ENCODE measurements at places on chromosomes 6 and 20.

DNA sequence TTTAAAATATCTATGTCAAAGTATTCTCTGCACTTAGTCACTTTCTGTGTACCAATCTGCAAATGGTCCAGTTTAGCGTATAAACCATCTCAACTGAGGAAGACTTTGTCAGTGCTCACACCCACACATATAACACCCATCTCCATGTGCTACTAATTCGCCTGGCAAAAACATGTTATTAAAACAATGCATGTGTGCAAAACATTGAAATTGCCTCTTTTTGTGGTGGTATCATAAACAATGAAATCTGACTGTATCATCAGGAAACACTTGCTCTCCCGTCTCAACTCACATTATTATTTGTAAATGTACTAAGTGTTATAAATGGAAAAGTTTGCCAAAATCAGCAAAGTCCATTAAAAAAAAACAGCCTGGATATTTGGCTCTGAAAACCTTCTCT lies 105.9 kb upstream of the FOXC1 start:
- no peak for DNase-seq

- DNase-seq: peak; percentile 28
Measured at GRCh38 chr20:60057123-60057865, 99.1 kb downstream of the CDH26 start.

DNA sequence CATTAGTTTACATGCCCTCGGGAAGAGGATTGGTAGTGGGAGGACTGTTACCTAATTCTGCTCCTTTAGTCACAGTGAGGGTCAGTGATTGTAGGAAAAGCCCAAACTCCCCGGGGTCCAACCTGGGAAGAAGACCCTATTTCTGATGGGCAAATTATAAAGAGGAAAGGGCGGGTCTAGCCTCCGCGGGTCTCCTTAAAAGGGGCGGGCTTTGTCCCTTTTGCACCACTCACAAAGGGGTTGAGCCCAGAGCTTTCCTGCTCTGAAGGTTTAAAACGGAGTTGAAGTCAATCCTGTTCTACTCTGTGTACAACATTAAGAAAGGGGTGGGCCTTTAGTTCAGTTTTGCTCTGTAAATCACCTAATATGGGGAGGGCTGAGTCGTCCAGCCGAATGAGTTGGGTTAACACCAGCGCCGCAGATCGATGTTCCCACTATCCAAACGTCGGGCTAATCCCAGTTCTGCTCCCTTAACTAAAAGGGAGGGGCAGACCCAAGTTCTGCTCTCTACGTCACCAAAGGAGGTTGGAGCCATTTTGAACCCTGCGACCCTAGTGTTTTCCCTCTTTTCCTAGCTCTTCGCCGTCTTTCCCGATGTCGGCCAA lies 920 bp upstream of the RNF5 start:
- no peak for DNase-seq

DNA sequence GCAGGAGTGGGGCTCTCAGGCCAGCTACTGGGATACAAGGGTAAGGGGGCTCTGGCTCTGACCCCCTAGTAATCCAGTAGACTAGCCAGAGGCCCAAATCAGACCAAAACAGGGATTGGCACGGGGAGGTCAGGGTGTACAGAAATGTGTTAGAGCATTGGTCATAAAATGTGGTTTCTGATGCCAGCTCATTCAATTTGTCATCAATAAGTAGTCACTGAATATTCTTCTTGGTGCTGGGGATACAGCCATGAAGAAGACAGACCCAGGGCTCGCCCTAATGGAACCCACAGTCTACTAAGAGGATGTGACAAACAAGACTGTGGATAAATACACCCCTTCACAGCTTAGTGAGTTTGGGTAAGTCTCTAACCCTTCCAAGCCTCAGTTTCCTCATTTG lies 11.1 kb downstream of the MAP1LC3A start:
- no peak for DNase-seq

DNA sequence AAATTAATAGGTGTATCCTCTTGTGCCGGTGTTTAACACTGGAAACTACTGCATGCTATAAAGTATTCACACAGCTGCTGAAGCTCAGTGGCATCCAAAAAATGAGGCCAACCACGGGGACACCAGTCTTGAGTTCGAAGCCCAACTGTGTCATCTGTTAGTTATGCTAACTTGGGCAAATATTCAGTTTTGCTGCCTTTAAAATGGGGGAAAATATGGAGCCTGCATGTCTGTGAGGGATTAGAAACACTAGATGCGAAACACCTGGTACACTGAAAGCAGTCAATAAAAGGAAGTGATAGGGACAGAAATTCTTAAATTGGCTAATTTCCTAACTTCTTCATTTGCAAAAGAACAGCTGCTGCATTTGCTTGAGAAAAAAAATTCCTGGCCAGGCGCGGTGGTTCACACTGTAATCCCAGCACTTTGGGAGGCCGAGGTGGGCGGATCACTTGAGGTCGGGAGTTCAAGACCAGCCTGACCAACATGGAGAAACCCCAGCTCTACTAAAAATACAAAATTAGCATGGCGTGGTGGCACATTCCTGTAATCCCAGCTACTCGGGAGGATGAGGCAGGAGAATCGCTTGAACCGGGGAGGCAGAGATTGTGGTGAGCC lies 36.6 kb upstream of the MLIP start:
- no peak for DNase-seq

DNA sequence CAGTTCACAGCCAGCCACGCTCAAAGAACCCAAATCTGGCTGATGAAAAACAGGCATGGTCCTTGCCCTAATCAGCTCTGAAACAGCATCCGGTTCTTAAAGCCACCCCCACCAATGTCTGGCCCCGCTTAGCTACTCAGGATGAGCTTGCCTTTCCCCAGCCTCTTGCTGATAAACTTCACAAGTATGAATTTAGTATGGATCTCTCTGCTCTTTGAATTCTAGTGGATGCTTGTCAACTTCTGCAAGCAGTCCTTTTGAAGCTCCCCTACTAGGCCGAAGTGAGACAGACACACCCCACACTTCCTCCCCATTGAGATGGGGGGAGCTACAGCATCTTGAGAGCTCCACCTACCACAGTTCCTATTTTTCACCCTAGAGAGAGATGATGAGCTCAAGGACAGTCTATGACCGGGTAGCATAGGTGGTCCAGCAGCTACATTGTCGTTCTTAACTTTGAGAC lies 36.7 kb downstream of the EBF4 start:
- no peak for DNase-seq

GRCh38 chr6:1322696-1323219 lies 10.9 kb downstream of the FOXQ1 start:
- no peak for DNase-seq

DNA sequence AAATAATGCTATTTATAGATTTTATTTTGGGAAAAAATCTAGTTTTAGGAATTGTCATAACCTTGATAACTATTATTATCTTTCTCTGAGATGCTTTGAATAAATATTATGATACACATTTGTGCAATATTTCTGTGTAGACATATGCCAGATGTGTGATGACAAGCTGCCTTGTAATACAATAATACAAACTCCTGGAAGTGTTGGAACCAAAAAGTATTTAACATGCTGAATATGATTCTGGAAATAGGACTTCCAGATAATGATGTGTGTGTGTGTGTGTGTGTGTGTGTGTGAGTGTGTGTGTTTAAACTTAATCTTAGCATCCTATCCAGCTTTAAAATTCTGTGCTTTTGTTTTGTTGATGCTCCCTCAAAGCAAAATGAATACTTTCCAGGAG lies 233.6 kb downstream of the ADGRB3 start:
- DNase-seq: no peak

- no peak for DNase-seq
Measured at GRCh38 chr6:72703093-72703492, 81.2 kb downstream of the KCNQ5 start.

DNA sequence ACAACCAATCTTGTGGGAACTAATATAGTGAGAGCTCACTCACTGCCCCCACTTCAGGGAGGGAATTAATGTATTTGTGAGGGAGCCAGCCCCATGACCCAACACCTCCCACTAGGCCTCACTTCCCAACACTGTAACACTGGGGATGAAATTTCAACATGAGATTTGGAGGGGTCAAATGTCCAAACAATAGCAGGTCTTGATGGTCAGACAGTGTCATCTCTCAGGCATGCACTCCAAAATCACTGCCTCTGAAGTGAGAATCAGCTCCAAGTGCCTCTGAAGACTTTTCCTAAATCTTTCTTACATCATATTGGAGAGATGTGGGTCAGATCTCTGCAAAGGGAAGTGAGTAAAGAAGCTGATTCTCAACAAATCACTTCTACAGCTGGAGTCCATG lies 13.8 kb upstream of the SAYSD1 start:
- DNase-seq: no peak

DNA sequence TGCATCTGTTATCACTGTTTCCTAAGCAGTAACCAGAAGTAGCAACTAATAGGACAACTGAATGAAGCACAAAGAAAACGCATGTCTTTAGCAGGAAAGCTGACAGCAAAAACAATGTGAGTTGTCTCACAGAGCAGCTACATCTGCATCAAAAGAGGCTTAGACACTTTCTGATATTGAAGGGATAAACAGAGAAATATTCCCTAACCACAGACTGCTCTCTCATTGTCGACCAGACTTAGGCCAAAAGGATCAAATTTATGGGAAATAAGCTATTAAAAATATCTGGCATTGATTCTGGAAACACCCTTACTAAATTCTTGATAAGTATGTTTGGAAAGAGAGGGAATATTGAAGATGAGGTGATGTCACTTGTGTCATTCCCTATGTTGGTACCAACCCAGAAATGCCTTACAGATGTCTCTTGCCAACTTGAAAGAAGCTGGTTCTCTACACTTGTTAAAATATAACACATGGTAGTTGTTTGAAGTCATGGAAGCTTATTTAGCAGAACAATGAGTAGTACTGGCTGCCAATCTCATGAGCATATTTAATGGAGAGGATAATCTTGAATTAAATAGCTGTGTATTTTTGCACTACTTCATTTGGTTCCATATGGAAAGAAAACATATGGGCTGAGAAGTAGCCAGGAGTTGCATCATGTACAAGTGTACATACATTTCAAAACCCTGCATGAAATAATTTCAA lies 929.3 kb upstream of the MAN1A1 start:
- no peak for DNase-seq

DNA sequence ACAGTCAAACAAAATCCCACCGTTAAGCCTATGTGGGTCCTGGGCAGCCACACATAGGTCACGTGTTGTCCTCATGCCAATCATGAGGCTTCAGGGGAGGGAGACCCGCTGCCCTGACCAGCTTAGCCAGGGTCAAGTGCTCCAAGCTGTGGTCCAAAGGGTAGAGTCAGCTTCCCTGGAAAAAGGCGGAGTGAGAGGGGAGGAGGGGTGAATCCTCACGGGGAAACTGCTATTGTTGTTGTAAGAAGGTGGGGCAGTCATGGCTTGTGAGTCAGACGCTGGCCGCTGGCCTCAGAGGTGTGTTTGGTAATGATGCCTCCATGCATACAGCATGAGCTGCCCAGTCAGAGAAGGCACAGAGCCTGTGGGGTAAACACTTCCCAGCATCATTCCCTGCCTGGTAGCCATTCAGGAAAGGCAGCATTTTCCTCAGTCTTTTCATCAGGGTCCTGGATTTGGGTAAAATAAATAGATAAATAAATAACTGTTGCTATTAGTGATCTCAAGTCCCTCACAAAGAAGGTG lies 8.7 kb downstream of the CST3 start:
- DNase-seq: no peak

- DNase-seq: no peak
Measured at GRCh38 chr6:6650839-6651238, 62.3 kb downstream of the LY86 start.

Measured in iPS DF 19.7 (cell line).